ENCODE measurements at places on chromosomes 6 and 20. TPM values are rescaled to one million over a fixed set of nuclear protein-coding genes. Genes with fewer than 3 reads are reported as not detected.
A peak's percentile ranks its signal among the peaks of the same experiment; 100 is the strongest.

The SLC35F1 gene
- 2.3 TPM for total RNA-seq

DNA sequence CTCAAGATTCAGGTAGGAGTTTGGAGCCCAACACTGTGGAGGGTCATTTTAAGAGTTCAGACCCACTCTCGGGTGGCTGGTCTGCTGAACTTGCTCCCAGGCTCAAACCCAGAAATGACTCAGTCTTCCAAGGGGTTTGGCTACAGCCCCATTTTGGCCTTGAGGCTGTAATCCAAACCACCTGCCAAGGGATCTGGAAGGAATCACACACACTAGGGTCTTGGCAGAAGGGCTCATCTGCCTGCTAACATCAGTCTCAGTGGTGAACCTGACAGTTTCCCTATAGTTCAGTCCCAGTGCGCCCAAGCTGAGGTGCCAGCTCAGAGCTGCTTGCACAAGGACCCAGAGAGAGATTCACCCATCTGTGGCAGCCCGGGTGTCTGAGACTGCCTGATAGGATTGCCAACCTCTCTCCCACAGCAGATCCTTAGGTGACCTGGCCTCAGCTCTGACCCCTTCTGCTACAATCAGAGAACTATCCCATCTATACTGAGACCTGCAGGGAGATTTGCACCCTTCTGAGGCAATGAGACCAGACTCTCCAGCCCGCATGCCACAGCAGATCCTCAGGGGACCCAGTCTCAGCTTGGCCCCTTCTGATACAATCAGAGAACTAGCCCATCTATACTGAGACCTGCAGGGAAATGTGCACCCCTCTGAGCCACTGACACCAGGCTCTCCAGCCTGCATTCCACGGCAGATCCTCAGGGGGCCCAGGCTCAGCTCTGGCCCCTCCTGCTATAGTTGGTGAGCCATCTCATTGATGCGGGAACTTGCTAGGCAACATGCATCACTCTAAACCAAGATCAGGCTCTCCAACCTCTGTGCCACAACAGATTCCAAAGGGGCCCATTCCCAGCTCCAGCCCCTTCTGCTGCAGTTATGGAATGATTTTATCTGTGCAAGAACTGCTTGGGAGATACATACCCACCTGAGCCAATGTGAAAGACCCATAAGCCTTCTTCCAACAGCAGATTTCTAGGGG, 48.2 kb downstream of the THBS2 start:
- H3K27ac ChIP-seq = no peak overlapping the region
- peaks cover 7% of the 10 kb centered on the region for H3K36me3 ChIP-seq
- H3K27me3 ChIP-seq = no peaks in the 10 kb centered on the region
- DNase-seq = no peak

- DNase-seq = no peak
- H3K27ac ChIP-seq = no peak overlapping the region
- H3K4me1 ChIP-seq = no peaks in the 10 kb centered on the region
- H3K27me3 ChIP-seq = no peaks in the 10 kb centered on the region
- no peak overlapping the region for H3K4me3 ChIP-seq
Observed at GRCh38 chr20:41398408-41398807, 31.8 kb upstream of the EMILIN3 start.

The SLC22A16 gene
- not detected for total RNA-seq

DNA sequence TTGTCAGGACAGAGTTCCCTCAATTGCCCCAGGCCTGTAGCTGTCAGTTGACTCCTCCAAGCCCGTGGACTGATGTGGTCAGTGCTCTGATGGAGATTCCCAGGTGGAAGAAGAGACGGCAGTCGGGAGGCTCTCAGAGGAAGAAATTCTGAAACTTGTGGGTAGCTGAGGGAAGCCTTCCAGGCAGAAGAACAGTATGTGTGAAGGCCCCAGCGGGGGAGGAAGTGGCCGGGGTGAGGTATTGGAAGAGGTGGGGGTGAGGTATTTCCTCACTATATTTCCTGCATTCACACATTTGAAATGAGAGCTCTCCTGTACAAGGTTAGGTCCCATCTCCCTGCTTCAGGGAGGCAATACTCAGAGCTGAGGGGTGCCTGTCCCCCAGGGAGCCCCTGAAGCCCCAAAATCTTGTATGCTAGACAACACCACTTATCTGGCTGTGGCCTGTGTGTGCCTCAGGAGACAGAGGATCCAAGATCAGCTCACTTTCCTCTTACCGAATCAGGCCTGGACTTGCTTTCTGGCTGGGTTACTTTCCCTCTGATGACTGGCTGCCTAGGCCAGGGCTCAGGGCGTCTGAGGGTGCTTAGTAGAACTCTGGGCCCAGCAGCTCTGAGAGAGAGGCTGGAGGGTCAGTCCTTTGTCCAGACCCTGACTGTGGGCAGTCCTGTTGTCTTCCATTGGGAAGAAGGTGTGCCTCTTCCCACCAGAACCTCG, 49.3 kb upstream of the MYL9 start:
- H3K36me3 ChIP-seq = no peaks in the 10 kb centered on the region
- peaks cover 34% of the 10 kb centered on the region for H3K4me1 ChIP-seq
- H3K27ac ChIP-seq = peak overlapping the region; percentile 79
- no peaks in the 10 kb centered on the region for H3K27me3 ChIP-seq

GRCh38 chr6:41767112-41767833, 12.4 kb downstream of the FRS3 start:
- no peaks in the 10 kb centered on the region for H3K36me3 ChIP-seq
- H3K4me1 ChIP-seq = peaks cover 12% of the 10 kb centered on the region
- H3K4me3 ChIP-seq = no peak overlapping the region

The RFX6 gene
- not detected for total RNA-seq

The CCNC gene
- total RNA-seq = 46.6 TPM

DNA sequence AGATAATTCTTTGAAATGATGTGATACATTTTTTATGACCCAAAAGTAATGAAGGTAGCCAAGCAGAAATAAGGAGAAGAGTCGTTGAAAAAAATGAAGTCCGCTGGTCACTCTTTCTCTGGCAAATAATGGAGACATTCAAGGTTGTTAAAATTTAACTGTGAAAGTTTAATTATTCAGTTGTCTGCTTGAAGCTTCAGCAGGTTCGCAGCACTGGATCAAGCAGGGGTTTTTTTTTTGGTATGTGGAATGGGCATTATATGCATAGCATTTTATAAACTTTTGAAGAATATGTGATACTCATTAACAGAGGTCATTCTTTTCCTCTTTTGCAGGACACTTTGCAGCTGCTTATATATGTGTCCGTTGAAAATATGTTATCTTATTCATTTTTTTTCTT, 21.6 kb upstream of the FUT9 start:
- peaks cover 7% of the 10 kb centered on the region for H3K36me3 ChIP-seq
- no peak overlapping the region for H3K4me3 ChIP-seq
- H3K27me3 ChIP-seq = no peaks in the 10 kb centered on the region
- no peak overlapping the region for H3K27ac ChIP-seq
- DNase-seq = no peak
- no peaks in the 10 kb centered on the region for H3K4me1 ChIP-seq

- peaks cover 98% of the 10 kb centered on the region for H3K4me1 ChIP-seq
- H3K4me3 ChIP-seq = peak overlapping the region; percentile 47
- H3K27me3 ChIP-seq = no peaks in the 10 kb centered on the region
- DNase-seq = no peak
Observed at GRCh38 chr20:31684153-31685015, 38.3 kb downstream of the BCL2L1 start.

- no peak overlapping the region for H3K4me3 ChIP-seq
- no peak for DNase-seq
- H3K36me3 ChIP-seq = peaks cover 10% of the 10 kb centered on the region
Observed at GRCh38 chr20:31705598-31706597, 16.8 kb downstream of the BCL2L1 start.

The TRIM15 gene
- total RNA-seq = 0.95 TPM

The SEMG1 gene
- not detected for total RNA-seq

The EIF6 gene
- 127 TPM for total RNA-seq

DNA sequence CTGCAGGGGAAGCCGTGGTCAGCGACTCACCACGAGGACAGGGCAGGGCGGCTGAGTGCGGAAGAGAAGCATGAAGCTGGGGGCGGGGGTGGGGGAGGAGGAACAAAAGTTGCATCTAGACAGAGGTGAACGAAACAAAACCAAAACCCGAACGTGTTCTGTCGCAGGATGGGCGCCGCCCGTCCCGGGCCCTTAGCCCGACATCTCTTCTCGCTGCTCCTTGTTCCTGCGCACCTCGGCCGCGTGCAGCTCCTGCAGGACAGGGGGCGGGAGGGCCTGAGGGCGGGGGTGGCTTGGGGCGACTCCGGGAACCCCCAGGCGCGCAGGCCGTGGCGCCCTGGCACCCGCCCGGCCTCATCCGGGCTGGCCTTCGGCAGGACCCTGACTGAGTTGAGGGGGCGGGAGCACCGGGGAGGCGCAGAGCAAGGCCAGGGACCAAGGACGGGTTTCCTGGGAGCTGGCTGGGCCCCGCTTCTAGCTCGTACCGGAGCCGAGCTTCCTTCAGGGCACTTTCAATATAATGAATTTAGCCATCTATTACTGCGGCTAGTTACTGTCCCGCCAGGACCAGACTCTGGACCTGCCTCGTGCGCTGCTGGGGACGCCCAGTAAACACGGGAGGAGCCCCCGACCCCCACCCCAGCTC, 12.0 kb downstream of the STMN3 start:
- DNase-seq = peak; percentile 57
- peak overlapping the region; percentile 76 for H3K4me3 ChIP-seq
- H3K27ac ChIP-seq = no peak overlapping the region
- peaks cover 2% of the 10 kb centered on the region for H3K36me3 ChIP-seq
- no peaks in the 10 kb centered on the region for H3K27me3 ChIP-seq

GRCh38 chr6:46468403-46469010, 22.7 kb downstream of the RCAN2 start:
- no peak overlapping the region for H3K4me3 ChIP-seq
- no peak for DNase-seq
- H3K27me3 ChIP-seq = peaks cover 18% of the 10 kb centered on the region
- H3K4me1 ChIP-seq = no peaks in the 10 kb centered on the region

DNA sequence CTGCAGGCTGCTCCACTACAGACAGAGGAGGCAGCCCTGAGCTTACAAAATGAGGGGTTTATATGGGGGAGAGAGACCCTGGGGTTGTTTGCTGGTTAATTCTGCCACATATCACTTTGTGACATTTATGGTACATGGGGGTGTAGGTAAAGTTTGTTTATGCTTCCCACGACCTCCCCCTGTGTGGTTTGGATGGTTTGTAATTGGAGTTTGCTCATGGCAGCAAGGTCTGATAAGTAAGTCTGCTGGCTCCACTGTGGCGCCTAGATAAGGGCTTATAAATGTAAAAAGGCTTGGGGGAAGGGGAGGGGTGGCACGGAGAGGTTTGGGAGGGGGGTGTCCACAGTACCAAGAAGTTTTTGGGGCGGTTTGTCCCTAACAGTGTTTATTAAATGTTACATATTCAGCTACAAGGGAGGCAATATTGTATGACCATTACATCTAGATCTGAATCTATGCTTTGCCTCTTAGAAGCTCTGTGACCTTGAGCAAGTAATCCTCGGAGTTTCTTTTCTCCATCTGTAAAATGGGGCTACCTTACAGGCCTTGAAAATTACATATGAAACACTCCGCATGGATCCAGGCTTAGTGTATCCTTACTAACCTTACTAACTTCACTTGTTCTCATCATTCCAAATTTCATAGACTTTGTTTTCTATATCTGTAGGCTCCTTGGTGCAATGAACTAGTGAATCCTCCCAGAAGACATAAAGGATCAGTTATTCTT, 204.8 kb upstream of the NOX3 start:
- no peak overlapping the region for H3K4me3 ChIP-seq
- no peak for DNase-seq
- H3K27me3 ChIP-seq = peaks cover 18% of the 10 kb centered on the region
- no peak overlapping the region for H3K27ac ChIP-seq
- H3K4me1 ChIP-seq = no peaks in the 10 kb centered on the region
- H3K36me3 ChIP-seq = no peaks in the 10 kb centered on the region

- no peak overlapping the region for H3K4me3 ChIP-seq
- peaks cover 2% of the 10 kb centered on the region for H3K27me3 ChIP-seq
- H3K4me1 ChIP-seq = no peaks in the 10 kb centered on the region
- H3K27ac ChIP-seq = no peak overlapping the region
- H3K36me3 ChIP-seq = no peaks in the 10 kb centered on the region
Observed at GRCh38 chr20:46148313-46149208, 30.4 kb downstream of the CD40 start.

- no peak overlapping the region for H3K4me3 ChIP-seq
- no peaks in the 10 kb centered on the region for H3K27me3 ChIP-seq
- H3K4me1 ChIP-seq = no peaks in the 10 kb centered on the region
Observed at GRCh38 chr6:81476881-81477280, 275.6 kb downstream of the TENT5A start.
